HT-29 (cell line): ENCODE measurements at places on chromosomes 3 and 15. TPM values are rescaled to one million over a fixed set of nuclear protein-coding genes. Genes with fewer than 3 reads are reported as not detected.

- DNase-seq, result peak; percentile 65
Measured at GRCh38 chr3:107117922-107118536, 259.2 kb upstream of the CCDC54 start.

DNA sequence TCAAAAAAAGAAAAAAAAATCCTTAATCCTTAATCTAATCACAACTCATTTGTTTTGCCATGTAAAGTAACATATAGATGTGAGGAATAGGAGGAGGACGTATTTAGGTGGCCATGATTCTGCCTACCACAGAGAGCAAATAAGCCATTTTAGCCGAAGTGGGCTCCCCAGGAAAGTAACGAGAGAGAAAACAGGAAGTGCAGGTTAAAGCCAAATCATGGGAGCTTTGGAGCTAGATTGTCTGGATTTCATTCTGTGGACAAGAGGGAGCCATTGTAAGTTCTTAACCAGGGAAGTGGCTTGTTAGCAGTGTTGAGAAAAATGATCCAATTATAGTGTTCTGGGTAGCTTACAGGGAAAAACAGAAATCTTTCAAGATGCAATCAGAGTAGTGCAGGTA is 9.4 kb downstream of the TMOD2 start:
- no peak for DNase-seq

- no peak for DNase-seq
Measured at GRCh38 chr3:45188719-45189659, 37.1 kb downstream of the TMEM158 start.

CRTAP gene
- total RNA-seq, result 24.4 and 36.0 TPM in 2 replicates

DNA sequence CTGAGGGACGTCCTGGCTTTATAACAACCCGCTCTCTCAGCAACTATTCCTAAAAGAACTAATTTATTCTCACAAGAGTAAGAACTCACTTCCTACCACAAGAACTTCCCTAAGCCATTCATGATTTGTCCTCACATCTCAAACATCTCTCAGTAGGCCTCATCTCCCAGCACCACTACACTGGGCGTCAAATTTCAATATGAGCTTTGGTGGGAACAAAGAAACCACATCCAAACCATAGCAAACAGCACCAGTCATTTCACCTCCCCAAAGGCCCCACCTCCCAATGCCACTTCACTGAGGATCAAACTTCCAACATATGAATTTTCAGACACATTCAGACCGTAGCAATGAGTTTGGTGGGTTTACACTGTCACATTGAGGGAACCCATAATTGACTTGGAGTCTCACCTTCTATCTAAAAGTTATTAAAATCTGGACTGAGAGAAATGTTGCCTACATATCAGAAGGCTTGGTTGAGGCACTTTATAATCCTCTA is 116.4 kb upstream of the AGBL1 start:
- no peak for DNase-seq

GRCh38 chr15:28989239-28989830 is 103.6 kb downstream of the APBA2 start:
- peak; percentile 7 for DNase-seq

DNA sequence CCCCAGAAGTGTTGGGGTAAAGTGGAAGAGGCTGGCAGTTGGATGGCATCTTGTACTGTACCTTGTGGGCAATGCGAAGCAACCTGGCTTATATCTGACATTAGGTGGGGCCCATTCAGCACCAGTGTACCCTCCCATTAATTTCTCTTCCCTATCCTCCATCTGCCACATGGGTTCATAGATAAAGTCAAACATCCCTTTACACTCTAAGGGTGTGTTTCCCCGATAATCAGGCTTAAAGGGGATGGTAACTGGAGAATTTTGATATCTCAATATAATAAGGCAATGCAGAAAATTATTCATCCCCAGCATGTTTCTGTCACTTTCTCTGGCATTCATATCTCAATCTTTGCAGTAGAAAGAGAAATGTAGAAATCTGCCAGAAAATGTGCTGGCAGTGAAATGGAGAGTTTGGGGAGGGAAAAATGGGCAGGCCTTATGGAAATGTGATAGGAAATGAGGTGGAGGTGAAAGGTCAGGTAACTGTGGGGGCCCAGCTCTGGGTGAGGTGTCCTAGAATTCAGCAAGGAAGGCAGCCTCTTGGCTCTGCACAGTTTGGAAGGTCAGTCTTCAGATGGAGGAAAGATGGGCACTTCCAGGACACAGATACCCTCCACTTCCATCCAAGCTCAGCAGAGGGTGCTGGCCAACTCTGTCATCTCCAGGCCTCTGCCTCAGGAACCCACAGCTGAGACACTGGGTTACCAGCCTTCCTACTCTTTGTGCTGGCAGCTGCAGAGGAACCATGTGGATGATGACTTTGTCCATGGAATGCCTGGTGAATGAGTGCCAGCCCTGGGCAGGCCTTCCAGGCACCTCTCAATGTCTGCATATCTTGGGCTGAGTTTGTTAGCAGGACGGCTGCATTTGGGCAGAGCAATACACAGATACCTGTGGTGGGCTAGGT is 325.9 kb upstream of the CTDSPL start:
- DNase-seq, result no peak

GRCh38 chr3:96814651-96815567 is 515 bp downstream of the EPHA6 start:
- DNase-seq, result no peak

TMEM44 gene
- 30.4 and 30.6 TPM in 2 replicates for total RNA-seq

- DNase-seq, result no peak
Measured at GRCh38 chr15:77476995-77477394, 56.3 kb downstream of the HMG20A start.
